ENCODE measurements at places on chromosomes 3 and 15.

DNA sequence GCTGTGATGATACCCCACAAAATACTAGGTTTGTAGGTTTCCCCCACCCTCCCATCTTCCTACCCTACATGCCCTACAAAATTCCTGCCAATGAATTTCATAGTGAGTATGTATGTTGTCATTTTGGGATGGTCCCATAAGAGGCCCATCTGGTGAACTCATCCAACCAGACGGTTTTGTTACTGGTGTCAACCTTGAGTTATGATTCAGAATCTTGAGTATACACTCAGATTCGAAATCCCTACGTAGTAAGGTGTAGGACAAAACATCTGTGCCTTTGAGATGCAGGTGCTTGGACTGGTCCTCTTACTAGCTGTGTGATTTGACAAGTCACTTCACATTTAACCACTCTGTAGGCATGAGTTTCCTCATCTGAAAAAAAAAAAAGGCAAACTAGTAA, 3.6 kb downstream of the SIAH2 start:
- DNase-seq, result no peak

GRCh38 chr3:171801738-171802589, 8.3 kb downstream of the PLD1 start:
- no peak for DNase-seq

- DNase-seq, result no peak
Measured at GRCh38 chr15:57551715-57552677, 39.7 kb upstream of the MYZAP start.

DNA sequence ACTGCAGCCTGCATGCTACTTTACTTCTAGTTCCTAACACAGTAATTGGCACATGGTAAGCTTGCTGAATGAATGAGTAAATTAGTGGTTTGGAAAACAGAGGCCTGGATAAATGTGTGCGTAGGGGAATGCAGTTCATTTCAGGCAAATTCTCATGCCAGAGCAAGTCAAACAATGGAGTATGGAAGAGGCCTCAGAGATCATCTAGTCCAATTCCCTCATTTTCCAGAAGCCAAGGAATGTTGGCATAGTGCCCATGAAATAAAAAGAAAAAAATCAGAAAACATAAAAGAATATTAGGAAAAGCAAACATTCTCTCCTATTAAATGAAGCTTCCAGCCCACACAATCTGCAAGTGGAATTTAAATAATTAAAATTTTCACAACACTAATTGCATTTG, 92.4 kb downstream of the MB21D2 start:
- no peak for DNase-seq

GRCh38 chr15:40128766-40129660, 20.3 kb upstream of the BMF start:
- no peak for DNase-seq

DNA sequence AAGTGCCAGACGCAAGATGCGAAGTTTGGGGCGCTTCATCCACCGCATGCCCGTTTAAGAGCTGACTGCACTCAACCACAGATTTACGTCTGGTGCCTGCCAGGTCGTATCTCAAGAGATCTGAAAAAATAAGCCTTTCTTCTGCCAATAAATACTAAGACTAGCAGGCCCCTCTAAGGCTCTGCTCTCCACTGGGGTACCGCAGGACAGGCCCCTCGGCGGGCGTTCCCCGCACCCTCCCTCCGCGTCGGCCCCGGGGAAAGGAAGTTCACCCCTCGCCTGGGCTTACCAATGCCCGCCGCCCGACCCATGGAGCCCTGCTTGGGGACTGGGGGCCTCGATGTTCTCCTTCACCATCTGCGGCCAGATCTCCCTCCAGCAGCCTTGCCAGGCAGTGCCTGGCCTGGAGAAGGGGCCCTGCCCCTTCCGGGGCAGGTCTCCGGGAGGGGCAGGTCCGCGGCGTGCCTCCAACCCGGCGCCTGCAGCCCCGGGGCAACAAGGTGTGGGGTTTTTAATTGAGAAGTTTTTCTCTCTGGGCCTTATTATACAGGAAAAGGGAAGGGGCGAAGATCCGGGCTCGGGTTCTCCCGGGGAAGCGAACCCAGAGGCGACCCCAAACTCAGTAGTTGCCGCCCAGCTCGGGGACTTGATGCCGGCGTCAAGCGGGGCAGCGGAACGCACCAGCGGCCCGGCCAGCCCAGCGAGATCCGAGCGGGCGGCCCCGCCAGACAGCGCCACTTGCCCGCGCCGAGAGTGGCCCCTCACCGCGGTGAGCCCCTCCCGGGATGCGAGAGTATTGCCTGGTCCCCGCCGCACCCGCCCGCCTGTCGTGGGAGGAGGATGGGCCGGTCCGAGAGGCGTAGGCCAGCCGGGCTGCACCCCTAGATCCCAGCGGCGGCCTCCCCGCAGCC, 735 bp downstream of the GOLGA8B start:
- peak; percentile 34 for DNase-seq

DNA sequence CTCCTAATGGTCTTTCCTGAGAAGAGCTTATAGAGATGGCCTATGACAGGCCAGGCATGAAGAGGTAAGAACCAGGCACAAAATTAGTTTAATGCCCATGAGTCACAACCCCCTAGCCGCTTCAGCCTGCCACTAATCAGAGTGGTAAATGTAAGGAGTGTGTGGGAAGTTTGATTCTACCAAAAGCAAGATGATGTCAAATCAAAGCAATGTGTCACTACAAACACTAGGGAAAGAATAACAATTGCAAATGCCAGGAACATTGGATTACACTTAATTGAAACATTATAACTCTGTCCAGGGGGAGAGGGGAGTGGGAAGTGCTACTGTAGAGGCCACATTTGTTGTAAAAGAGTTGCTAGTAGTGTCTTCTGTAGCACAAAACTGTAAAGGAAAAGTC, 596.6 kb upstream of the AGTR1 start:
- no peak for DNase-seq

GRCh38 chr3:156135921-156136638, 15.7 kb downstream of the KCNAB1 start:
- no peak for DNase-seq

- no peak for DNase-seq
Measured at GRCh38 chr15:74202452-74203401, at the start of gene STRA6. Gene STRA6 (minus strand): TSS chr15:74202787. CDS start chr15:74202267, 520 bp downstream.

DNA sequence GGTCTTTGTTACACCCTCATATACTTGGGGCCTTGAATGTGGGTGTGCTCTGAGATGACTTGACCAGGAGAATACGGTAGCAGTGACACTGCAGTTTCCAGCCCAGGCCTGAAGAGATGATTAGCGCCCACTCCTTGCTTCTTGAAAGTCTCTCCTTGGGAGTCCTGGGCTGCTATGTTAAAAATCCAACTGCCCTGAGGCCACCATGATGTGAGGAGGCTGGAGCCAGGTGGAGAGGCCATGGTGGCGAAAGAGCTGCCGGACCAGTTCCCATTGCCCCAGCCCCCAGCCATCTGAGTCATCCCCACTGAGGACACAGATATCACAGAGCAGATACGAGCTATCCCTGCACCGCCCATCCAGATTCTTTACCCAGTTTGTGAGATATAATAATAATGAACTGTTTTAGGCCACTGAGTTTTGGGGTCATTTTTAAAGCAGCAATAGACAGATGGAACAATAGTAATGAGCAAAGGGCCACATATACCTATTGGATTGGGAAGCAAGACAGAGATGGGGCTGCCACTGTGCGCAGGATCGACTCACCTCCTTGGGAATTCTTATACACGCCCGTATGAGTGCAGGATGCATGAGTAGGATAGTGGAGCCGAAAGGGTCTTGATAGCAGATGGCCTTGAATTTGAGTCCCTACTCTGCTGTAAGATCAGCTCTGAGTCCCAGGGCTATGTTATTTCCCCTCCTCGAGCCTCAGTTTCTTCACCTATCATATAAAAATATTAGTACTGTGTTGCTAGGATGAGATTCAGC, 12.1 kb upstream of the GATA2 start:
- no peak for DNase-seq

- no peak for DNase-seq
Measured at GRCh38 chr15:92116330-92116729, 262.8 kb downstream of the SLCO3A1 start.

GRCh38 chr15:92610101-92610520, 45.5 kb downstream of the FAM174B start:
- DNase-seq, result no peak

DNA sequence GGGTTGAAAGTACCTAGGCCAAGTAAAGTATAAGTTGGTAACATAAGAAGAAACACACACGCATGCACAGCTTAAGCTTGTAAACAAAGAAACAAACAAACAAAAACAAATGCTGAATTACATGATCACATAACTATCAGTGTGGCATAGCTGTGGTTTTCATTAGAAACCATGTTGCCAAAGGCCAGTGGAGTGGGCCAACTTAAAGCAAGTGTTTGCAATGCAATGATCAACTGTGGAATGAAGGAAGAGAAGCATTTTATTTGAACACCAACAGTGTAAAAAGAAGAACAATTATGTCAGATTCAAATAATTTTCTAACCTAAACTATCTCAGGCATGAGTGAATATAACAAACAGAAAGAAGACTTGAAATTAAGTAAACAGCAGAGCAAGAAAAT, 199.4 kb upstream of the STRIT1 start:
- DNase-seq, result no peak

- DNase-seq, result no peak
Measured at GRCh38 chr3:58206406-58207011, 4.3 kb downstream of the DNASE1L3 start.

DNA sequence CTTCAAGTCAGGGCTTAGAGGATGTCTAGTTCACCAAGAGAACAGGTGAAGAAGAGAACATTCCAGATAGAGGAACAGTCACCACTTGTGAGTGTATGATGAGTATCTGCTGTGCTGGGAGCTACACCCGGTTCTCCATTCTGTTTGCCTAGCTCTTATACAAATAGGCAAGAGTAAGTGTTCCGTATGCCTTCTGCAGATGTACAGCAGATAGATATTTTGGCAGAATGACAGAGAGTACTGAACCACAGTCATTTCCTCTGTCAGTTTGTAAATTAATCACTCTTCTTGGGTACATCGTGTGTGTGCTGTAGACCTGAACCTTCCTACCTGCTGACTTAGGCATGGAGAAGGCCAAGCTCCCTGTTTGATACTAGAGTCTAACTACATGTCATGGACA, 108.3 kb upstream of the CTDSPL start:
- DNase-seq, result no peak

GRCh38 chr15:59281699-59282098, 75.1 kb downstream of the LDHAL6B start:
- no peak for DNase-seq

DNA sequence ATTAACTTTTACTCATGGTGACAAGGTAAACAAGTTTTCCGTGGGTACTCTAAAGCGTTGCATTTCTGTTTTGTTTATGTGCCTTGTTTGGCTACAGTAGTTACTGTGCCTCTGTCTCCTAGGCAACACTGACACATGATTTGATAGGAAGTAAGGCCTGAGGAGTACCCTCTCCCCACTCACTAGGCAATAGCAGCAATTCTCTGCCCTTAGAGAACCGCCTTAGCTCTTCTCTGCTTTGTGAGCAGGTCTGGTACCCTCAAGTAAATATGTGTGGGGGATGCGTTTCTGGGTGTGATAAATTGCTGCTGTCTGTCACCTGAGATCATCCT, at the start of gene IL5RA:
Gene IL5RA (minus strand): TSS at position 76 of the 332 bp plus-strand sequence. CDS start 5,390 bp downstream, outside the sequence.
- DNase-seq, result peak; percentile 69

DNA sequence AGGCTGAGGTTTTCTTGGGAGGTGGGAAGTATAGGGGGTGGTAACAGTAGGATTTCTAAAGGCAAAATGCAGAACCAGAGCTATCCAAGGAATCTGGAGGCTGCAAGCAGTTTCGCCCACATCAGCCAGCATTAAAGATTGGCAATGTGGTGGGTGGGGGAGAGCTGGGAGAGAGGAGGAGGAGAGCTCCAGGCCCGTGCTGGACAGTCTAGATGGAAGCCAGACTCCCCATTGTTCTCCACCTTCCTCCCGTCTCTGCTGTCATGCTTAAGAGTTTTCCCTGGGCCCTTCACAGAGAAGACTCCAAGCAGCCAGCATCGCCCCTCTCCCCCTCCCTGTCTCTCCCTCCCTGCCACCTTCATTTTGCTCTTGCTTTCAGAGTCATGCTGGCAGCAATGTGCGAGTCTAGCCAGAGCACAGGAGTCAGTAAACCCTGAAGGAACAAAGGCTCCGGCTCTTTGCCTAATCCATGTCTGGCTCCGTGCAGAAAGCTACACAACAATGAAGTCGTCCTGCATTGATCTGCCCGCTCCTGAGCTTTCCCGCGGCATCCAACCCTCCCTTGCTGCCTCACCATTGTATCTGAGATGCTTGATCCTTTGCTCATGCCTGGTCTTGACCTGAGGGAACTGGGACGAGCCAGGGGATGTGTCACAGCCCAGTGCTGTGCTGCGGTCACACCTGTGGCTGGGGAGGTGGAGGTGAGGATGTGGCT, 282.9 kb downstream of the NTRK3 start:
- DNase-seq, result no peak

GRCh38 chr3:197336348-197336747, 37.9 kb upstream of the DLG1 start:
- DNase-seq, result no peak

DNA sequence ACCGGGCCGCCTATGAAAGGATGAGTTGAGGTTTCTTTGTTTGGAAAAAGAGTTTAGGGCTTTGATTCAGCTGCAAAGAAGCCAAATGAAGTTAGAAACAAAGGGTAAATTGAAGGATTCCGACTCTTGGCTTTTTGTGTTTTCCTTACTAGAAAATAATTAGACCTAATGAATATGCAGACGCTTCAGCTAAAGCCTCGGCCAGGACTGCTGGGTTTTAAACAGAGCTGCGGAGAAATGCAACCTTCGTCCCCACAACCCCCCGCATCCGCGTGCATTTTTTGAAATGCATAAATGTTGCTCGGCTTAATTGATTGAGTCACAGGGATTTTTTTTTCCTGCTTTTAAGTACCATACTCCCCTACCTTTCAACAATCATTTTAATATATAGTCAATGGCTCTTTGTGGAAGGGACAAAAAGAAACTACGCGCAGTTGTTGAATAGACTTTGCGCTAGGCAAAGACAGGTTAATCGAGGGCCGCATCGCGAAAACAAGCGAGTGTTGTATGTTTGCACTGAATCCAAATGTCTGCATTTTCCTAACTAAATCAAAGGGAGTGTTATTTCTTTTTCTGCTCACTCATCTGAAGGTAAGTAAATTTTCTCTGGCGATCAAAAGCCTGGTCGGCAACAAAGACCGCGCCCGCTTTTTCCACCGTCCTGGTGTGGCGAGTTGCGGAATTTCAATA, 1.3 kb upstream of the ZIC4 start:
- DNase-seq, result no peak

DNA sequence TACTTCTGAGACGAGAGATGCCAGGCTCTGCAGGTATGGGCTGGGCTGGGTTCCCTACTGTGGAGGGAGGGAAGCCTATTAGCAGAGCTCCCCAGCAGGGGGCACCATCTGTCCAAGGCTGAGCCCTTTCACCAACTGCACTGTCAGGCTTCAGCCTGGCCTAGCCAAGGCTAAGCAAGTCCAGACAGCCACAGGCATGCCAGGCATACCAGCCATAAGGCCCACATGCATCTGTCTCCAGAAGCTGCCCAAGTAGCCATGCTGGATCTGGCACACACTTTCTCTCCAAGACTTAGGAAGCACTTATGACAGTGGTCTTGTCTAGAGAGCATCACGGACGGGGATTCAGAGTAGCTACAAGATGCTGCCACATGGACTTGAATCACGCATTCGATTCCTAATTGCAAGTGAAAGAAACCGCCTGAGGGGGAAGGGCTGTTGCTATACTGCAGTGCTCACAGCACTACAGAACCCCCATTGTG, 28.3 kb downstream of the RUVBL1 start:
- peak; percentile 81 for DNase-seq

All from CD4-positive, alpha-beta T cell treated with Interleukin-12 subunit alpha and Interleukin-12 subunit beta, for 1 hour (primary cell).